Stimulated activated CD4-positive, alpha-beta T cell treated with anti-CD3 and anti-CD28 coated beads, TNF-alpha, amount 100 ng/mL, for 24 hours (primary cell): ENCODE measurements at places on chromosomes 12 and 14.

- no peak for DNase-seq
These were observed 523 bp downstream of the GTF2H3 start for GRCh38 chr12:123634142-123634561.

DNA sequence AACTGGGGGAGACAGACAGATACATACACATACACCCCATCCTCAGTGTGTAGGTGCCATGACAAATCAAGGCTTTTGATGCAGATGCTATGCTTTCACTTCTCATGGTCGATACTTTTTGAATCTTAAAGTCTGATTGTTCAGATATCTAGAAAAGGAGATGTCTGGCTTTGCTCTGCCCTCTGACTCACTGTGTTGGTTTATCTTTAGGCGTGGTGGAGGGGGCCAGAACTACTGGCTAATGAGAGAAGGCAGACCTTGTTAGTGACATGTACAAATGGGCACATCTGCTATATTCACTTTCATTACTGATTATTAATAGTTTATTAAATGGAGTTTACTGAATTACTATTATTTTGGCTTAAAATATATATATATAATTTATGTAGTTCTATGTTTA, 444.3 kb upstream of the RGS6 start:
- DNase-seq, result no peak

DNA sequence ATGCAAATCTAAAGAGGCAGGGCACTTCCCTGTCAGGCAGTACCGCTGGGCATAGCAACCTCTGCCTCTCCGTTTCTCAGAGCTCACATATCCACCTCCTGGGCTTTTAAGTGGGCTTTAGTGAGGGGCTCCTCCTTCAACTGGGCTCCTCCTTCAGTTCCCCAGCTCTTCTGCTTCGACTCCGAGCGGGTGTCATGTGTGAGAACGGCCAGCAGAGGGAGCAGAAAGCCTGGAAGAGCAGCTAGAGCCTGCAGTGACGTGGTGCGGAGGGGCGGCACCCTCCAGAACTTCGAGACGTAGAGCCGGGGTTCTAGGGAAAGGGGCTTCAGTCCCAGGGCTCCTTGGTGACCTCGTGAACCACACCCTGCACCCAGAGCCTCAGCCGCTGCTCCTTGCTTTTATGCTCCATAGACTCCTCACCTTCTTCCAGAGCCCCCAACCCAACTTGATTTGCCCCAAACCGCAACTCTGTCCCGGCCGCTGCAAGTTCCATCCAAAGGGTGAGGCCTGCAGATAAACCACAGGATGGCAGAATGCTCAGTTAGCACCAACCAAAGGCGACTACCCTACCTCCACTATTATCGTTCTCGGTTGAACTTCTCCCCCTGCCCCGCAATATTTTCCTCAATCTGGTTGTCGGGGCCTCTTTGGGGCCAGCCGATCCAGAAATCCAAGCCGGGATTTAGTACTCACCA, 383 bp upstream of the GLI1 start:
- DNase-seq, result peak; percentile 86

GRCh38 chr14:31291210-31291609, 83.6 kb upstream of the HECTD1 start:
- no peak for DNase-seq

GRCh38 chr12:95859947-95860850, 1.4 kb downstream of the SNRPF start:
- no peak for DNase-seq

GRCh38 chr12:57182918-57183575, 33.5 kb upstream of the NXPH4 start:
- peak; percentile 67 for DNase-seq

DNA sequence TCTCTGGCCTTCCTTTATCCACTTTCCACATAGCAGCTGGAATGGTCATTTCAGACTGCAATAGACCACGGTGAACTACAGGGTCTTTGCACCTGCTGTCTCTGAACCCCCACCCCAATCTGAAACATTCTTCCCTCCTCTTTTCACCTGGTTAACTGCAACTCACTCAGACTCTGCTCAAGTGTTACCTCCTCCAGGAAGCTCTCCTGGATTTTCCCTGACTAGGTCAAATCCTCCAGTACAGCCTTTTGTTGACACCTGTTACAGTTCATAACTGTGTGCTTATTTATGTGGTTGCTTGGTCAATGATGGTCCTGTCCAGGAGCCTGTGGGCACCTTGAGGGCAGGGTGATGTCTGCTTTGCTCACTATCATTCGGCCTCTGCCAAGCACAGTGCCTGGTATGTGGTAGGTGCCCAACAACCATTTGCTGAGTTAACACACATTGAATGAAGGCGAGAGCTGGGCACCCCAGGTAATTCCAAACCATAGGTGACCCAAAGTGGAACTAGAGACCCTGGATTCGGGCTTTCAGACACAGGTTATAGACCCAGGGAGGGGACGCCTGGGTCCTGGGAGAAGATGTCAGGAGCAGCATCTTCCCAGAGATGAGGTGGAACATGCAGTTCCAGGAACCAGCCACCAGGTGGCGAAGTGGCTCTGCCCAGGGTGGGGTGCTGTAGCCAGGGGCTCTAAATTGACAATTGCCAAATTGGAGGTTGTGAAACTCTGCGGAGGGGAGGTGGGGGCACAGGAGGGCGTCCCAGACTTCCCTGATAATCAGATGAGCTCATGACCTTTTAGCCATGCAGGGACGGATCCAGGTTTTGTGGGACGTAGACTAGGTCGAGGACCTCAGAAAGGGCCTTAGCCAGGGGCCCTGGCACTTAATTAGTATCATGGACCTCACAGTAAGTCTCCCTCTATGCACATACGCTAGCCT, 28.1 kb downstream of the TRPV4 start:
- peak; percentile 40 for DNase-seq
